ENCODE measurements at places on chromosomes 1 and 21.
A peak's percentile ranks its signal among the peaks of the same experiment; 100 is the strongest.

GRCh38 chr1:11790880-11791715 is 14.7 kb downstream of the MTHFR start:
- DNase-seq: peak; percentile 97

GRCh38 chr1:37989361-37989930 is 376 bp downstream of the SF3A3 start:
- peak; percentile 70 for DNase-seq

DNA sequence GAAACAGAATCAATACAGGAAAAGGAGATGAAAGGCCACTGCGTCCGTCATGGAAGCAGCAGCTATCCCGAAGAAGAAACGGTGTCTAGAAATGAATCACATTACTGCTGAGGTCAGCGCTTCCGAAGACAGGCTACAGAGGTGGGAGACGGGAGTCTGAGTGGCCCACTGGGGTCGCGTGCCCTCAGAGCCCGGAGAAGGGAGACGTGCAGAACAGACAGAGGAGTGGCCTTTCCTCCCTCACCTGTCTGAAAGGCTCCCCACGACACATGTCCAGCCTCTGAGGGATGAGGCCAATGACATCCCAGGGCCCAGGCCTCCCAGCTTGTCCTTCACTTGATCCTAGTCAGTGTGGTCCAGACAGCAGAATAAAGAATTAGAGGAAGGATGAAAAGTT is 35.9 kb downstream of the VPS26C start:
- DNase-seq: no peak

DNA sequence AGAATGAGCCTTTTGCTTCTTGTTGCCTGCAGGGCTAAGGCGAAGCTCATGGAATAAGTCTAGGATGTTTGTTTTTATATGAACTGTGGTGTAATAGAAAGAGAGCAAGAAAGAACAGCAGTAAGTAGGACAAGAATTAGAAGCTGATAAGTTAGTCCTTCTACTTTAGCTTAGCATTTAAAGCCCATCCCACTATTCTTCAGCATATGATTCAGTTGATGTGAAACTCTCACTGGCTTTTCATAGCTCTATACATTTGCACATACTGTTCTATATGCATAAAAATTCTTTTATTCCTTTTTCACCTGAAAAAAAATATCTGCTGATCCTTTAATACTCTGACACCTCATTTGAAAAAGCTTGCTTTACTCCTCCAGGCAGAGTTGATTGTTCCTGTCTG is 712.0 kb downstream of the USP25 start:
- no peak for DNase-seq

DNA sequence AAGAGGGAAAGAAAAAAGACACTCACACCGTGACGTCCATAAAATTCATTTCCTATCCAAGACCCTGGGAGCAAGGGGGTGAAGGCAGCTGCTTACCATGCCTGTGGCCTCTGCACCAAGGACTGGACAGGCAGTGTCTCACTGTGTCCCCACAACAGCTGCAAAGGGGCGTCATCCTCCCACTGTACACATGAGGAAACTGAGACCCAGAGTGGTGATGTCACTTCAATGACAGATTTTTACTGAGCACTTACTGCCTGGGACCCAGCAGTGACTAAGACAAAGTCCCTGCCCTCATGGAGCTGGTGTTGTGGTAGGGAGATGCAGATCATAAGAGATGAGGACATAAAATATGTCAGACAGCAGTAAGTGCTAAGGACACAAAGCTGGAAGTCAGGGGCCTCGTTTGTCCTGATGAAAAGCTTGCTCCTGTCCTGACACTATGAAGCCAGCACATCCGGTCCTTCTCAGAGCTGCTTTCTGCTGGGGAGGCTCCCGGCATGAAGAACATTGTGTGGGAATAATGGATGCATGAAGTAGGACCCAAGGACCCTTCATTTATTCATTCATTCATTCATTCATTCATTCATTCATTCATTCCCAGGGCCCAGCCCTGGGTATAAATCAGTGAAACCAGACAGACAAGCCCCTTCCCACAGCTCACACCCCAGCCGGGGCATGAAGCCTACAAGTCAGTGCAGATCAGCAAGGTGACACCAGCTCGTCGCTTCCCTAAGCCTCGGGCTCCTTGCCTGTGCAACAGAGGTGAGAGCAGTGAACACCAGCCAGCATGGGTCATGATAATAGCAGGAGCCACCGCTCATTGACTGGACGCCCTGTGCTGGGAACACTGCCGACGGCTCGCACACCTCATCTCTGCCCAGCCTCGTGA is 473.7 kb downstream of the MATN1 start:
- no peak for DNase-seq

DNA sequence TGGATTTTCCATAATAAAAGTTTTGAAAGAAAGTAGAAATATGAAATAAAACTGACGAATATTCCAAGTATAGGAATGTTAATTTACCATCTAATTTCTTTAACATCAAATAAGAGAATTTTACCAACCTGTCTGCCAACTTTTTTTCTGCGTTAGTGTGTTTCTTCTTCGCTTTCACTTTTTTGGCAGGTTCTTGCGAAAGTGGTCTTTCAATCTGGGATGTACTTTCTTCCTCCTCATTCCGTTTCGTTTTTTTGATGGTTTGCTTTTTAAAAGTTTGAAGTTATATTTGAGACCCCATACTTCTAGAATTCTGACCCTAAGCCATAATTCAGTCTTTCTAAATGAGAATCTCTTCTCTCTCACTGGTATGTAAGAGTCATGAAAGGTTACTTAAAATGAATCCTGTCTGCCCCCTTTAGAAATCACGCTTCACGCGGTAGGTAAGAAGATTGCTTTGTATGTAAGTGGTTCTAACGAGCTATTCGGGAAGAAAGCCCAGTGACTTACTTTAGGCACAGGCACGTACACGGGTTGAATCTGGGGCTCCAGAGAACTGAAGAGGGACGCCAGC is 580 bp downstream of the RBM34 start:
- no peak for DNase-seq

- no peak for DNase-seq
Measured at GRCh38 chr1:56686169-56686568, 41.1 kb downstream of the PRKAA2 start.

- no peak for DNase-seq
Measured at GRCh38 chr21:27645285-27645684, 678.4 kb upstream of the ADAMTS5 start.

- DNase-seq: no peak
Measured at GRCh38 chr1:93025572-93025971, 53.5 kb upstream of the MTF2 start.

DNA sequence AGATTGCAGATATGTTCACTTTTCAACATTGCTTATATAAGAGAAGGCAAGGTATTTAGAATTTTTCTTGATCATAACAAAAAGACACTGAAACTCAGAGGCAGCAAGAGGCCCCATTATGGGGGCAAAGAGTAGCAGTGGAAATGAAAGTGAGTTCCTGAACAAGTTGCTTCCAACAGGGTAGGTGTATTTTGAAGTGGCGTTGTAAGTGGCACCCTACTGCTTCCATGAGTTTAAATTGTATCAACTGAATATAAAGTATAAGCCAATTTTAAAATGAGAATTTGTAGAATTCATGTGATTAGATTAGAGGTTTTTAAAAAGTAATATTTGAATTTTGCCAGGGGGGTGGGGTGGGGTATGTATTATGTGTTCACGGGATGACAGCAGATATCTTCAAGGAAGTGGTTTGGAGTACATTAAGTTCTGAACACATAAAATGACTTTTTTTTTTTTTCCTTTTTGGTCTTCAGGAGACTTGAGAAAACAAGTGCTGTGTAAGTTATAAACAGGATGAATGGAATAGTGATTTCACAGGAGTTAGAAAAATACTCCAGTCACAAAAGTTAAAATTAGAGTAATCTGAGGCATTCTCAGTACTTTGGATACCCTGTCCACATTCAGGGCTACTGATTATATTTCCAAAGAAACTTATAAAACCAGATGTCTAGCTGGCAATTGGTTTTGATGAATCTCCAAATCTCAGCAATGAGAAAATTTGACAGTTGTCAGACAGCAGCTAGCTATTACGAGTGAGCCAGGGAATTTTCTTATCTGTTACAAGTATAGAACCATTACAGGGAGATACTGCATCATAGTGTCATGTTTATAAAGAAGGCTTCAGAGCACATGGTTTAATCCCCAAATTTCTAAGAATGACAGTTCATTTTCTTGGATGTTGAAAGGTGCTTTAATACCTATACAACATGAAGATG is 182.0 kb downstream of the ST6GALNAC3 start:
- DNase-seq: no peak

GRCh38 chr1:7510389-7510931 is 260.6 kb upstream of the VAMP3 start:
- no peak for DNase-seq
